ENCODE measurements at places on chromosomes 4 and X.

GRCh38 chrX:150223176-150224015 is 139.7 kb upstream of the MAMLD1 start:
- no peak for DNase-seq

DNA sequence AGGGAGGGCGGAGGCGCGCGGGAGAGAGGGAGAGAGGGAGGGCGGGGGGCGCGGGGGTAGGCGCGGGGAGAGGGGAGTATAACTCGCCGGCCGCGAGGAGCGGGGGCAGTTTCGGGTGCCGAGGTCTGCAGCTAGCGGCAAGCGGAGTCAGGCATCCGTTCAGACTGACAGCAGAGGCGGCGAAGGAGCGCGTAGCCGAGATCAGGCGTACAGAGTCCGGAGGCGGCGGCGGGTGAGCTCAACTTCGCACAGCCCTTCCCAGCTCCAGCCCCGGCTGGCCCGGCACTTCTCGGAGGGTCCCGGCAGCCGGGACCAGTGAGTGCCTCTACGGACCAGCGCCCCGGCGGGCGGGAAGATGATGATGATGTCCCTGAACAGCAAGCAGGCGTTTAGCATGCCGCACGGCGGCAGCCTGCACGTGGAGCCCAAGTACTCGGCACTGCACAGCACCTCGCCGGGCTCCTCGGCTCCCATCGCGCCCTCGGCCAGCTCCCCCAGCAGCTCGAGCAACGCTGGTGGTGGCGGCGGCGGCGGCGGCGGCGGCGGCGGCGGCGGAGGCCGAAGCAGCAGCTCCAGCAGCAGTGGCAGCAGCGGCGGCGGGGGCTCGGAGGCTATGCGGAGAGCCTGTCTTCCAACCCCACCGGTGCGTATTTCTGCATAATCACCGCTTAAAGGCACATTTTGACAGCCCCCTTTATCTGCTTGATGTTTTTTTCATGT is at the start of gene POU4F2:
TSS of gene POU4F2 (plus strand) at position 108 of the 720 bp plus-strand sequence. CDS start at position 356, 248 bp downstream.
- DNase-seq = no peak

DNA sequence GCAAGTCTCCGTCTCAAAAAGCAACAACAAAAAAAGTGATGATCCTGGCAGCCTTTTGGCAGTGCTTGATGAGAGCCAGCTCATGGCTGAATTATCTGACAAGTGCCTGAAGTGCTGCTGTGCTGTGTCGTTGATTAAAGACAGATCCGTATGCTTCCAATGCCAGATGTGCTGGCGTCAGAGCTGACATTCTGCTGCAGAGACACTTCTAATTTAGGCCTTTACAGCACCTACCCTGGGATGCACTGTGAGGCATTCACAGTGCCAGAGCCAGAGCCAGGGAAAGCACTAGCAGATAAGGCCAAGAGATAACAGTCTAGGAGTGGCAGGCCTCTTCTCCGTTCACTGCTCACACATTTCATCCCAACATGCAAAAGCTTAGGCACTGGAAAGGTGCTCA is 995.5 kb downstream of the RAB28 start:
- DNase-seq = no peak

DNA sequence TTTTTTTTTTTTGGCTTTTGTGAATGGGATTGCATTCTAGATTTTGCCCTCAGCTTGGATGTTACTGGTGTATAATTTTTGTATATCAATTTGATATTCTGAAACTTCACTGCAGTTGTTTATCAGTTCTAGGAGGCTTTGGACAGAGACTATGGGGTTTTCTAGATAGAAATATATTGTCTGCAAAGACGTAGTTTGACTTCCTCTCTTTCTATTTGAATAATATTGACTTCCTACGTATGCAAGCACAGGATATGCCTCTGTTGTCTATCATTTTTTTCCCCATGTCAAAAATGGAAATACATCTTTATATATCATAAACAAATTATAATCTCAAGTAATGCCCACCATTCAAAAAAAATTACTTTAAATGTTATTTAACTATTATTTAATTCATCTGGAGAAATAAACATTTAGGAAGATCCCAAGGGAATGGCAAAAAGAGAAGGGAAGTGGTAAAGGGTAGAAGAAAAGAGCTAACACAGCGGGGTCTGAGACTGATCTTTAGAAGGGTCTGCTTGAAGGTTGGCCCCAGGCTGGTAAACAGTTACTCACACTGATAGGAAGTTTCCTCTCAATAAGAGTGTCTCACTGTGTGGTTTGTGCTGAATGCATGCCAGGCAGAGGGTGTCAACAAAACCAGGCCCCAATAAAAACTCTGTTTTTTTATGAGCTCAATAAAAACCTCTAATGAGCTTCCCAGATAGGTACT is 35.7 kb downstream of the ZNF518B start:
- no peak for DNase-seq

DNA sequence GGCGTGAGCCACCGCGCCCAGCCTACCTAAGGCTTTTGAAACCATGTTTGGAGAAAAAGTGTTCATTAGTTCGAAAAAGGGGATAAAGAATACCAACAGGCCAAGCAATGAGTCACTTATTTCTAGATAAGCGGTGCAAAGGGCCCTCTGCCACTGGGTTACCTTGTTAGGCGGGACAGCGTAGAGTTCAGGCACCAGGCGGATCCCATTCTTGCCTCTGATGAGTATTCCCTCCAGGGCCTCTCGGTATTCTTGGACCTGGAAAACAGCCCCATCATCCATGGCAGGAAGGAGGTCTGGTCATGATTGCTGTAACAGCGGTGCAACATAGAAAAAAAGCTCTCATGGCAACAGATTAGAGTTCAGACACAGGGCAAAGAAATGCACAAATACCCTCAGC is 48.0 kb downstream of the PHKA2 start:
- DNase-seq = no peak

- DNase-seq = no peak
These were observed 92.8 kb upstream of the CCDC160 start for GRCh38 chrX:134144231-134144630.

GRCh38 chr4:76624241-76624681 is 189.2 kb downstream of the SHROOM3 start:
- DNase-seq = no peak

DNA sequence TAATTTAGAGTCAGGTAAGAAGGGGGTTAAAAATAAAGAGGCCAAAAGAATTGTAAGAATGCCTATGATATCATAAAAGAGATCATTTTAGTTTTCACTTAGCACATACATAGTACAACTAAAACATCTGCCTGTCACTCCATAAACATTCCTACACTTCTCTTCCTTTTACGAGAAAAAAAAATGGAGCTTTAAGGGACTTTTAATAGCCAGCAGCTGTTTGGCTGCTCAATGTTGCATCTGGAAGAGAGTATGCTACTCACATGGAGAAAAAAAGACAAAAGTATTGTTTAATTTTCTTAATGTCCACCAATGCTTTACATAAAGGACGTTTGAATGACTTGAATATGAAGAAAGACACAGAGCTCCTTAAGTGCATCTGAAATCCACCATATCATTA is 48.7 kb upstream of the TNIP3 start:
- no peak for DNase-seq

DNA sequence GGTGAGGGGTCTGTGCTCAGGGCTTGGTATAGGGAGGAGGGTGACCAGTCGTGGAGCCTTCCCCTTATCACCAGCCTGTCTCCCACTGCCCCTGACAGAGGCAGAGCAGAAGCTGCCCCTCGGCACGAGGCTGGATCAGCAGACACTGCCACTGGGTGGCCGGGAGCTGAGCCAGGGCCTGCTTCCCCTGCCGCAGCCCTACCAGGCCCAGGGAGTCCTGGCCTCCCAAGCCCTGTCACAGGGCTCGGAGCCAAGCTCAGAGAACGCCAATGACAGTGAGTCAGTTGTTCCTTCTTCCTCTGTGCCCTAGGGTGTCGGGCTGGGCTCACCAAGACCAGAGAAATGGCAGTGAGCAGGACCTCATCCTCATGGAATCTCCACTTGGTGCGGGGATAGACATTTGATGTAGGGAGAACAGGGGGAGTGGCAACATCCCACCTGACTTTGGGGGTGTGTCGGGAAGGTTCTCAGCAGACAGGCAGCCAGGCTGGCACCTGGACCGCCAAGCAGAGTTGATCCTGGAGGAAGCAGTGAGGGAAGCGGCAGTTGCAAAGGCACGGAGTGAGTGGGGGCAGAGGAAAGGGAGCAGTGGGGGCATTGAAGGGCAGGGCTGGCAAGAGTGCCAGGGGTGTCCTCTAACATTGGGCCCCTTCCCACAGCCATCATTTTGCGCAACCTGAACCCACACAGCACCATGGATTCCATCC is 14.3 kb upstream of the UBA1 start:
- peak; percentile 25 for DNase-seq

DNA sequence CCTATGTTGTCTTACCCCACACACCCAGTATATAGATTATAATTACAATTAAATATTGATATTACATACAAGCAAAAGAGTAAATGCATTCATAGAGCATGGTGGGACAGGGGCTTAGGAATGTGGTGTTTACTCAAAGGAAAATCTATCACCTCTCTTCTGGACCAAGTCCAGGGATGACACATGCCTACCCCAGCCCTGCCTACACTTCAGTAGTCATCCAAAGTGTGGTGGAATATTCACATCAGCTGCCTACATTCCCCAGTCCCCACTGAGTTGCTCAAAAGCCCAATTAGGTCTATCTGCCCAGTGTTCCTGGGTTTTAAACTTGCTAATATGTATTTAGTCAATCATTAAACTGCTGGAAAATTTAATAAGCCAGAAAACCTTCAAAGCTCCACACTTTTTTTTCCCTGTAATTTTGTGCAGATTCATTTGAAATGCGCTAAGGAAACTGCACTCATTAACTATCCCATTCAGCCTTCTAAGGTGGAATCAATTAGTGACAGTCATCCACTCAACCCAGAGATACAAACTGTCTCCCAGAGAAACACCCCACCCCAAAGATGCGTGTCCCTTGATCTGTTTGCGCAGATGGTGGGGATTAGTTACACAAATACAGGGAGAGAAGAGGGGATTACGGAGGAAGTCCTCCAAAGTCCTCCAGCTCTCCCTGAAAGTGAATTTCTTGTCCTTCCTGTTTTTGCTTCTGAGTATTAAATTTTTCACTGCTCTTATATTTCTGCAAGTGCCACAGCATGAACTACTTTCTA is 91.7 kb upstream of the KDR start:
- DNase-seq = no peak

DNA sequence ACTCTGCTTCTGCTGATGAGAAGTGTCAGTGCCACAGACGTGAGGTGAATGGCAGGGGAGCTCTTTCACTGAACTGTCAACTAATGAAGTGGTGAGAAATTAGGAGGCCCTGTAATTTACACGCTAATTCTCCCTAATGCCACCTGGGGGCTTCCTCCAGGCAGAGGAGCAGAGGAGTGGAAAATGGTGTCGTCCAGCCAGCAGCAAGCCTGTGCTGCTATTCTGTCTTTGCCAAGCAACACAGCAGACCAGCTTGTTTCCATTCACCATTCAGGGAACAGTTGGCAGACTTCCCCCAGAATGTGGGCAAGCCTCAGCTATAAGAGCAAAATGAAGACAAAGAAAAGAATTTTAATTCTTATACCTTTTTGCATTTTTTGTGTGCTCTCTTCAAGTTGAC is 245.2 kb upstream of the TET2 start:
- DNase-seq = no peak

DNA sequence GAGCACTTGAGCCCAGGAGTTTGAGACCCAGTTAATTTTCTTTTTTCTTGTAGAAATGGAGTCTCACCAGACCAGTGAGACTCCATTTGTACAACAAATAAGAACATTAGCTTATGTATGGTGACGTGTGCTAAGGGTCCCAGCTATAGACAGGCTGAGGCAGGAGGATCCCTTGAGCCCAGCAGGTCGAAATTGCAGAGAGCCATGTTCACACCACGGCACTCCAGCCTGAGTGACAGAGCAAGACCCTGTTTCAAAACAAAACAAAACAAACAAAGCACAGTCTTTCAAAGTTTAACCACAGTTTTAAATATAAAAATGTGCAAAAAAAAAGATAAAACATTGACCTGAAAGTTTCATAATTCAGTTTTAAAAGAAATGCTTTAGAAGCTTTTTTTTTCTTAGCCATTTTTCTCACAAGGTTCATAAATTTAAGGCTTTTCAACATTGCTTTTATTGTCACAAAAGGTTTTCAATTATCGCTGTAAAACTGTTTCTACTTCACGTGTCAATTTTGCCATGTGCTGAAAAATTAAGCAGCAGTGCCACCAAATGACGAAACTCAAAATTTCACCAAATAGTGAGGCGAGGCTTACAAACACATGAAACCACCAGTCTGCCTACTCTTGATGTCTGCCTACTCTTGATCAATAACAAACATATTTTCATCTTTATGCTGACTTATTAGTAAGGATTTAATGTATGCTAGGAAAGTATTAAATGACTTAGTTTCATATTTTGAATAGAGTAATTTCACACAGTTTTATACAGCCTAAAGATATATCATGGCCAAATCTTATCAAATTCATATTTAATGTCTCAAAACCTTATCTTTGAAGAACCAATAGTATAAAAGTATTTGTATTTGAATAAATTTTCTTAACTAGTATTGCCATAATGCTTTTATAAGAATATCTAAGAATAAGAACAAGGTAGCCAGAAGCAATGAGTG is 126.3 kb downstream of the NEK1 start:
- no peak for DNase-seq

GRCh38 chr4:138216272-138216867 is 25.8 kb downstream of the SLC7A11 start:
- DNase-seq = no peak

DNA sequence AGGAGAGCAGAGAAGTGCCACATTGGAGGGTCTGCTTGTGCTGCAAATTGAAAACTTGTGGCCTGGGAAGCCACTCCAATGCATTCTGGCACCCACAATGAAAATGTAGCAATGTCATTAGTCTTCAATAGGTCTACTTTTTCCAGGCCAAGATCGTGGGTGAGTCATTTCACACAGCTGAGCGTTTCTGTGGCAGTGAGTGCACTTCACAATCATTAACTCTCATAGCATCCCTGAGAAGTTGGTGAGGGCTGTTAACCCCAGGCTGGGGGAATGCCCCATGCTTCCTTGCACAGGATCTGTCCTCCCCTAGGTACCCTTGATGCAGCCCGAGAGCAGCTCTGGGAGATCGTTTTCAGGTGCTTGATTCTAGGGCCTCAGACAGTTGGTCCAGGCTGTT is 196.8 kb upstream of the ATP6AP2 start:
- no peak for DNase-seq

DNA sequence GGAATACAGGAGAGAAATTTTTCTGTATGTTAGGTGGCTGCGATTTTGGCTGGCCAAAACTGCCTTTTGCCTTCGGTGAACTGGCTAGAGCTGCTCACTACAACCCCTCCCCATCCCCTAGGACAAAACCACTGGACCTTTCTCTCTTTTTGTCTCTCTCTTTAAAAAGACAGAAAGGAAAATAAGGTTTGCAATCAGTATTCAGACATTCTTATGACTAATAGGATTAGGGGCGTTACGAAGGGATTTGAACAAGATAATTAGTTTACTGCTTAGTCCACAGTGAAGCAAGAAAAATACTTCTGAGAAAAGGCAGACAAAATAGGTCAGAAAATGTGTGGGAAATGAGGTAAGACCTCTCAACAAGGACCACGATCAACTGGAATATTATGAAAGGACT is 180.4 kb downstream of the SLIT2 start:
- DNase-seq = no peak

DNA sequence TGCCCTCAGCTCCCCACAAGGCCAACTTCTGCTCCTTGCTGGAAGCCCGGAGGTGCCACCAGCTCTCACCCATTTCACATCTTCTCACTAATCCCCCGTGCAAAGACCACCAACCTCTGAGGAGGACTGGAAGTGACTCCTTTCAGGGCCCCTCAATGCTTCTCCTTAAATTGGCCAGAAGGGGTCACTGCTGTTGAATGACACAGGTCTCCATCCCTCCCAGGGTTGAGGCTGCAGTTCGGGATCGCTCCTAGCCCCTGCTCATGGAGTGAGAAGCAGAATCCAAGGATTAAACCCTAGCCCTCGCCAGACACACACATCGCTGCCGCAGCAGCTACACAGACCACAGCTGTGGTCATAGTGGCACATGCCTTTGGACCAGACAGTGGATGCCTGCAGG is 279.5 kb upstream of the TAPT1 start:
- DNase-seq = no peak

Measured in activated effector memory CD4-positive, alpha-beta T cell treated with anti-CD3 and anti-CD28 coated beads, Interleukin-2, amount 50 U/mL, for 16 hours (primary cell).